Spleen (tissue), 13 donors: ENCODE measurements at places on chromosomes 3 and 15.

DNA sequence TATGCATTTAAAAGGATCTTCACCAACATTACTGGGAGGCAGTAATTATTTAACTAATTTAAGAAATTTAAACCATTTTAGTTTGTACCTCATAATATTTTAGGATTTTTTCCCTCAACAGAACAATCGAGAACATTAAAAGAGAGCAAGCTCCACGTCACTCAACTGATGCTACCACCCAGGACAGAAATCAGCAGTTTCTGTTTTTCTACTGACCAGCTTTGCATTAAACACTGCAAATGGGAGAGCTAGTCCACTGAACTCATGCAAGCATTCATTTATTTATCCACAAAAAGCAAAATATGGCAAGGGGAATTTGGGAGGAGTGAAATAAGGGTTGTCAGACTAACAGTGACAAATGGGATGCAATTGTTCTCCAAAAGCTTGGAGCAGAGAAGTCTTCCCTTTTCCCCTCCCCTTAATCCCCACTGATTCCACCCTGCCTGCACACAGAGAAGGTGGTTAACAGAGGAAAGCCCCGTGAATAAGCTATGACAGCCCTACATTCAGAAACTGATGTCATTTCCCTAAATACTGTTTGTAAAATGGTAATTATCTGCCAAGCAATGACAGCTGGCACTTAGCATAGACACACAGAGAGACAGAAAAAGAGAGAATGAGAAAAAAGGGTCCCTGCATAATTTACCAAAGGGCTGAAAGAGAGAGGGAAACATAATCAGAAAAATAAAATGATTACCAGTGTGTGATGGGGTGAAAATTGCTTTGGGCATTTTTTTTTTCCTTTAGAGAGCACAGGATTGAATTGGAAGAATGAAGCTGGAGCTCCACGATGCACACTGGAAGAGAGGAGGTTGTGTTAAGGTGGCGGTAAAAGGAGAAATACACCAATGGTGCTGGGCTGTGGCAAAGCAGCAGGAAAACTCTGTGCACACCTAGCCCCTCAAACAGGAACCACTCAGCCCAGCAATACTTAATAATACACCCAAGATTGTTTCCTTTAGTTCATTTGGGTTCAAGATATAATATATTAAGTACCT lies 777.4 kb downstream of the TUSC7 start:
- no peaks in the 10 kb centered on the region for H3K36me3 ChIP-seq
- H3K27me3 ChIP-seq, result no peaks in the 10 kb centered on the region
- no peak overlapping the region for H3K4me3 ChIP-seq
- no peak for DNase-seq
- no peak overlapping the region for H3K27ac ChIP-seq

- no peaks in the 10 kb centered on the region for H3K4me1 ChIP-seq
- H3K36me3 ChIP-seq, result no peaks in the 10 kb centered on the region
- no peak overlapping the region for H3K4me3 ChIP-seq
- H3K27me3 ChIP-seq, result no peaks in the 10 kb centered on the region
- DNase-seq, result no peak
- H3K27ac ChIP-seq, result no peak overlapping the region
Measured at GRCh38 chr3:107861422-107861821, 229.4 kb downstream of the CD47 start.

DNA sequence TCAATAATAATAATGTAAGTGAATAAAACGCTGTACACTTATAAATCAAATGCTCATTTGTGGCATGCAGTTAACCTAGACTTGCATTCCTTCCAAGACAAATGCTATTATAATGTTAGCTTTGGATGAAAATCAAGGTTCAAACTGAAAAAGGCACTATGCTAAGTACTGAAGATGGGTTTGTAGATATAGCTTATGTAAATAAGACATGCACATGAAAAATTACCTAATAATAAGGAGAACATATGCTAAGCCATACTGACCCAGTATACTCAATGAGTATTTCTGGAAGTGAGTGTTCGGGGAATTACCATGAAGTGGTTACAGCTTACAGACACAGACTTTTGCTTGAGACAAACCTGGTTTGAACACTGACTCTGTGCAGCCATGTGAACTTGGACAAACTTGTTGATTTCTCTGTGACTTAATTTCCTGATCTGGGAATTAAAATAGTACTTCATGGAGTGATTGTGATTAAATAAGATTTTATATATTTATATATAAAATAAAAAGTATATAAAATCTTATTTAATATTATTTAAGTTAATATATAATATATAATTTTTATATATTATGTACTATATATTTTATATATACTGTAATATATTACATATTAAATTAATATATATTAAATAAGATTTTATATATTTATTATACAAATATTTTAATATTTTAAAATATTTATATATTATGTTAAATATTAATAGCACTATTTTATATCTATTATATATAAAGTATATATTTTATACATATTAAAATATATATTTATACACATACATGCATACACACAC lies 159.2 kb downstream of the ZPLD1 start:
- no peak overlapping the region for H3K4me3 ChIP-seq
- H3K4me1 ChIP-seq, result no peaks in the 10 kb centered on the region
- H3K27ac ChIP-seq, result no peak overlapping the region
- no peak for DNase-seq
- no peaks in the 10 kb centered on the region for H3K36me3 ChIP-seq
- no peaks in the 10 kb centered on the region for H3K27me3 ChIP-seq

DNA sequence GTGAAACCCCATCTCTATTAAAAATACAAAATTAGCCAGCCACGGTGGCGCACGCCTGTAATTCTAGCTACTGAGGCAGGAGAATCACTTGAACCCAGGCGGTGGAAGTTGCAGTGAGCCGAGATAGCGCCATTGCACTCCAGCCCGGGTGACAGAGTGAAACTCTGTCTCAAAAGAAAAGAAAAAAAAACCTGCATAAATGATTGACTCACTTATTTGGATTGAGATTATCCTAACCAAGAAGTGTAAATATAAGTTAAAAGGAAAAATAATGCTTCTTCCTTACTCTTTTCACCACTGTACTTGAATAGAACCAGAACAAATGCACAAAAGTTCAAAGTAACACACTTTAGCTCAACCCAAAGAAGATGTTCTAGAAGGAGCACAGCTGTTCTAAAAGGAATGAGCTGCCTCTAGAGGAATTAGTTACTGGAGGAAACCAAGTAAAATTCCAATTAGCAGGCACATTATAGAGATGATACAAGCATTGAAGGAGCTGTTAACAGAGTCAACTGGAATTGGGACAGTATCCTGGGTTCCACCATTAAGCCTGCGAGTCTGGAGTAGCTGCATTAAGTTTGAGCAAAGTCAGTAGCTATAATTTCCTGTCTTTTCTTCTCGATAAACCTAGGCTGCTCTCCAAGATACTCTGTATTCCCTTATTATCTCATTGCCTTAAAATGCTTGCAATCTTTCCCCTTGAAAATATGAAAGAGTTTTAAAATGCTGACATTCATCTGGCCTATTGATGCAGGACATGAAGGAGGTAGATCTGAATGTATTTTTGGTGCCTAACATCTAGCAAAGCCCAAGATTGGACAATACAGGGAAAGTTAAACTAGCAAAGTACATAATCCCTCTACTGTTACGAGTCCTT lies 9.5 kb downstream of the MTHFS start:
- H3K36me3 ChIP-seq, result peaks cover 85% of the 10 kb centered on the region
- H3K27ac ChIP-seq, result no peak overlapping the region
- H3K27me3 ChIP-seq, result no peaks in the 10 kb centered on the region
- H3K4me1 ChIP-seq, result no peaks in the 10 kb centered on the region
- H3K4me3 ChIP-seq, result no peak overlapping the region

GRCh38 chr3:179072100-179072438 lies 460 bp upstream of the ZMAT3 start:
- no peaks in the 10 kb centered on the region for H3K27me3 ChIP-seq
- H3K36me3 ChIP-seq, result no peaks in the 10 kb centered on the region
- peak overlapping the region; percentile 67 for H3K4me3 ChIP-seq
- H3K4me1 ChIP-seq, result peaks cover 25% of the 10 kb centered on the region
- peak overlapping the region; percentile 95 for H3K27ac ChIP-seq

GRCh38 chr3:191401775-191402357 lies 59.1 kb upstream of the PYDC2 start:
- no peak overlapping the region for H3K4me3 ChIP-seq
- peak; percentile 38 for DNase-seq
- peaks cover 17% of the 10 kb centered on the region for H3K36me3 ChIP-seq
- H3K27ac ChIP-seq, result no peak overlapping the region
- H3K27me3 ChIP-seq, result no peaks in the 10 kb centered on the region

DNA sequence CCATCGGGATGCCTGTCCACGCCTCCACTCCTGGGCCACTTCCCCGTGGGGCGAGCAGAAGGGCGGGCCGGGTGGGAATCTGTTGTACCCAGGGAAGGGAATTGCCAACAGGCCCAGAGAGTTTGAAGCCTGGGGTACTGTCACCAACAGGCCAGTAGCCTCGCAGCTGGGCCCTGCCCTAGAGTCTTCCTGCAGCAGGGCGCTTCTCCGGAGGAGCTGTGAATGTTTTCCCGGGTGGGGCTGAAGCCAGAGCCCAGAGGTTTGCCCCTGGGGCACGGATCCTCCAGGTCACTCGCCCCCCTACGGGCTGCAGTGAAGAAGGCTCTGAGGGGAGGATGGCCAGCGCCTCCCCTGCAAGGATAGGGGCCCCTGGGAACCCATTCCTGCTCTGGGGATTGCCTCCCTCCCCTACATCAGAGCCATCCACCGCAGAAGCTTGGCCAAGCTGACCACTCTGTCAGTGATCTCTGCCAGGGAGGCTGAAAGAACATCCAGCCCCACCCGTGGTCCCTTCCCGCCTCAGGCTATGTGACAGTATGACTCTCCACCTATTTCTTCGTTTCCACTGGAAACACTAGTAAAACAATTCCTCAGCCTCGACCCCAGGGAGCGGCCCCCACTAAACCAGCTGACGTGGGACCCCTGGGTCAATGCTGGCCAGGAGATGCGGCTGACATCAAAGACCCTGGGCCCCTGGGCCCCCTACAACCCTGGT lies 16.8 kb downstream of the CIDEC start:
- DNase-seq, result peak; percentile 47
- H3K36me3 ChIP-seq, result no peaks in the 10 kb centered on the region
- H3K4me3 ChIP-seq, result peak overlapping the region; percentile 18
- no peaks in the 10 kb centered on the region for H3K27me3 ChIP-seq
- peaks cover 29% of the 10 kb centered on the region for H3K4me1 ChIP-seq

GRCh38 chr15:84023636-84024035 lies 211.9 kb upstream of the GOLGA6L4 start:
- no peaks in the 10 kb centered on the region for H3K27me3 ChIP-seq
- H3K4me1 ChIP-seq, result no peaks in the 10 kb centered on the region
- H3K4me3 ChIP-seq, result no peak overlapping the region

GRCh38 chr15:83582381-83582780 lies 71.5 kb upstream of the ADAMTSL3 start:
- H3K27me3 ChIP-seq, result no peaks in the 10 kb centered on the region
- H3K36me3 ChIP-seq, result no peaks in the 10 kb centered on the region
- H3K4me3 ChIP-seq, result no peak overlapping the region
- DNase-seq, result no peak

GRCh38 chr15:89680282-89680873 lies 1.2 kb upstream of the PLIN1 start:
- no peaks in the 10 kb centered on the region for H3K36me3 ChIP-seq
- H3K27me3 ChIP-seq, result no peaks in the 10 kb centered on the region
- H3K4me1 ChIP-seq, result no peaks in the 10 kb centered on the region
- no peak overlapping the region for H3K4me3 ChIP-seq
- H3K27ac ChIP-seq, result no peak overlapping the region

GRCh38 chr3:172506094-172506493 lies 17.1 kb downstream of the TNFSF10 start:
- no peak for DNase-seq
- H3K4me1 ChIP-seq, result no peaks in the 10 kb centered on the region
- no peaks in the 10 kb centered on the region for H3K27me3 ChIP-seq
- no peak overlapping the region for H3K27ac ChIP-seq

DNA sequence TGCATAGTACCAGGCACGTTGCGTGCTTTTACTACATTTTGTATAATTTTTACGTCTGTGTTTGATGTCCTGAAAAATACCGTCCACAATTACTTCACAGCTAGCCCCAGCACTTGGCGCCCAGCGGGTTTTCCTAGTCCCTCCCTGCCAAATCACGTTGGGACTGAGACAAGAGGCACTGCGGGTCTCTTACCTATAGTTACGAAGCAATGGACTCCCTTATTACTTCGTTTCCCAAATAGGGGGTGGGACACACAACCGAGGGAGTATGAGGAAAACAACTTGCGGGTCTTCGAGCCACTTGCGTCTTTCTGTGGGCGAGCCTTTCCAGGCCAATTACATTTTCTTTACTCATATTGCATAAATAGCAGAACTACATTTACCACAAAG lies 620 bp upstream of the CMSS1 start:
- peaks cover 22% of the 10 kb centered on the region for H3K4me1 ChIP-seq
- H3K4me3 ChIP-seq, result peak overlapping the region; percentile 65
- DNase-seq, result no peak
- no peaks in the 10 kb centered on the region for H3K27me3 ChIP-seq
- H3K36me3 ChIP-seq, result no peaks in the 10 kb centered on the region
- peak overlapping the region; percentile 81 for H3K27ac ChIP-seq

DNA sequence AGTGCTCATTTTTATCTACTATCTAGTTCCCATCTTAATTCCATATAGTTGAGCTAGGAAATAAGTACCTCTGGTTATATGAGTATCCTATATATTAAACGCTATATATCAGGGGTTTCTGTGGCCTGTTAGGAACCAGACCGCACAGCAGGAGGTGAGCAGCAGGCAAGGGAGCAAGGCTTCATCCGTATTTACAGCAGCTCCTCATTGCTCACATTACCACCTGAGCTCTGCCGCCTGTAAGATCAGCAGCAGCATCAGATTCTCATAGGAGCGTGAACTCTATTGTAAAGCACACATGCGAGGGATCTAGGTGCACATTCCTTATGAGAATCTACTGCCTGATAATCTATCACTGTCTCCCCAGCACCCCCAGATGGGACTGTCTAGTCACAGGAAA lies 23.0 kb downstream of the GSK3B start:
- no peaks in the 10 kb centered on the region for H3K27me3 ChIP-seq
- no peak overlapping the region for H3K27ac ChIP-seq
- H3K4me3 ChIP-seq, result no peak overlapping the region

DNA sequence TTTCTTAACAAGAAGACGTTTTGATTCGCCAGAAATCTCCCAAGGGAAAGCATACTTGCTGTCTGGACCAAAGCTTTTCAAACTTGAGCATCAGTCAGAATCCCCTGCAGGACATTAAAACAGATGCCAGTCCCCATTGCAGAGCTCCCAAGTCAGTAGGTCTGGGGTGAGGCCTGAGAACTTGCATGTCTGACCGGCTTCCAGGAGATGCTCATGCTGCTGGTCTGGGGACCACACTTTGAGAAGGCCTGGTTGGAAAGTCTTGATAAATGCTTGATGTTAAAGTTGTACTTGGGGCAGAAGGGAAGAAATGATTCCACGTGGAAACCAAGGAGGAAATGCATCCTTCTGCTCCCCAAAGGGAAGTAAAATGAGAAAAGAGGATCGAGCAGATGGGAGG lies 24.3 kb upstream of the CAV3 start:
- H3K27ac ChIP-seq, result no peak overlapping the region
- DNase-seq, result no peak
- H3K4me1 ChIP-seq, result no peaks in the 10 kb centered on the region
- H3K4me3 ChIP-seq, result no peak overlapping the region
